ELR (cell line): ENCODE measurements at places on chromosomes 6 and 20.

GRCh38 chr6:18087396-18088165 is 34.9 kb downstream of the NHLRC1 start:
- no peak for DNase-seq

GRCh38 chr20:1283522-1284510 is 17.7 kb downstream of the SNPH start:
- no peak for DNase-seq

DNA sequence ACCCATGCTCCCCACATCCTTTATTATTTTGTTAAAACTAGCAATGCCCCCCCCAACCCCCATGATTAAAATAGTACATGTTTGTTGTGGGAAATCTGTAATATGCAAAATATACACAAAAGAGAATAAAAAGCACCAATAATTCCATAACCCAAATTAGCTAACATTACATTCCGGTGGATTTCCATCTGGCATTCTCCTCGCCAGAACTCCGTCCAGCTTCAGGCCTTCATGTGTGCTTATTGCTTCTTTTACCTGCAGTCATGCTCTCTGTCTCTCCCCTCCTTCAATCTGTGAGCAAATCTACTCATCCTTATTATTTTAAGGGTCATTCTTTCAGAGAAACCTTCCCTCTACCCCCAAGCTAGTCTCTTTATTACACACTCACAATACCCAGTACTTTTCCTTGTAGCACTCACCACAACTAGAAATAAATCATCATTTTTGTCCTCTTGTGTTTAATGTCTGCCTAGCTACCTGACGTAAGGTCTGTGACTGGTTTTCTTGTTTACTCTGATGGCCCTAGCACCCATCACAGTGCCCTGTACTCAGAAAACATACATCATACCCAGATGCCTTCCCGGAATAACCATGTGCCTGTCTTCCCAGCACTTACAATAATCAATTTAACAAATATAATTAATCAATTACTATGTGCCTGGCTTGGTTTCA is 25.6 kb upstream of the IER3 start:
- DNase-seq: peak; percentile 58

DNA sequence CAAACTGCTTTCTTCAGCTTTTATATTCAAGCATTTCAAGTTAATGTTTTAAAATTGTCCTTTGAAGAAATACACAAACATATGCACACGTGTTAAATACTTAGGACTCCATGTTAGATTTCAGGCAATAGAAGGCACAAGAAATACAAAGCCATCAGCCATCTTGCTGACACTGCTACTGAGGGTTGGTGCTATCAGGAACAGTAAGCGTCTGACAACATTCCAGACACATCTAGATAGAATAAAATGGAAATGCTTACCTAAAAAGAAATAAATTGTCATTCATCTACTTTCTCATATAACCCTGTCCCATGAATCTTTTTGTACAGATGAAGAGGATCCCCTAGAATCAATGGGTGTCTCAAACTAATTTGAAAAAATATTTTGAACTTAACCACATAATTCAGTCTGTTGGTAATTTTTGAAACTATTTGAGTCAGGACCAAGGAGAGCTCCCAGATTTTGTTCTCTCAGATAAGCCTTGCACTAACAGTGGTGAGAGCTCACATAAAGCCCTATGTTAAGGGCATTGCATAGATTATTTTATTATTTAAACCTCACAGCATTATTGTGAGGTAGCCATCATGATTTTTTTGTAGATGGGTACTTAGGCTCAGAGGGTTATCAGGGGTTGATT is 631.1 kb upstream of the POU3F2 start:
- DNase-seq: no peak

GRCh38 chr6:139600343-139600742 is 225.9 kb upstream of the CITED2 start:
- no peak for DNase-seq

- peak; percentile 70 for DNase-seq
Observed at GRCh38 chr20:38308047-38308438, 4.1 kb downstream of the BPI start.

- DNase-seq: no peak
Observed at GRCh38 chr6:168226902-168227318, 92.7 kb downstream of the DACT2 start.

- no peak for DNase-seq
Observed at GRCh38 chr6:160464744-160465143, 116.6 kb downstream of the SLC22A3 start.

GRCh38 chr6:84728602-84729001 is 35.8 kb downstream of the TBX18 start:
- peak; percentile 70 for DNase-seq

DNA sequence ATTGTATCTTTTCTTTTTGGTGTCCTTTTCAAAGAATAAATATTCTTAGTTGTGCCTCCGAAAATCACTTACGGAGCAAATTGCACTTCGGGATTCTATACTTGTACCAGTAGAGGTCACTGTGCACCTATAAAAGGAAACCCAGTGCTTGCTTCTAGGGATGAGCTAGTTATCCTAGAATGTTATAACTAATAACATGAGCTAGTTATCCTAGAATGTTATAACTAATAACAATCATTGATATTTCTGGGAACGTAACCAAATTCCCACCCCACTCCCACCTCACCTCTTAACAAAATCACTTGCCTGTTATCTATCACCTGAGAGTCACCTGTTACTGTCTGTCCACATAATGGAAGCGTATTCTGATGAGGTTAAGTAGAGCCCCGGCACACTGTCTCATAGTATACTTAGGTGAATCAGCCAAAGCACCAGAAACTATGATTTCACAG is 126.9 kb upstream of the TIAM2 start:
- DNase-seq: peak; percentile 73

DNA sequence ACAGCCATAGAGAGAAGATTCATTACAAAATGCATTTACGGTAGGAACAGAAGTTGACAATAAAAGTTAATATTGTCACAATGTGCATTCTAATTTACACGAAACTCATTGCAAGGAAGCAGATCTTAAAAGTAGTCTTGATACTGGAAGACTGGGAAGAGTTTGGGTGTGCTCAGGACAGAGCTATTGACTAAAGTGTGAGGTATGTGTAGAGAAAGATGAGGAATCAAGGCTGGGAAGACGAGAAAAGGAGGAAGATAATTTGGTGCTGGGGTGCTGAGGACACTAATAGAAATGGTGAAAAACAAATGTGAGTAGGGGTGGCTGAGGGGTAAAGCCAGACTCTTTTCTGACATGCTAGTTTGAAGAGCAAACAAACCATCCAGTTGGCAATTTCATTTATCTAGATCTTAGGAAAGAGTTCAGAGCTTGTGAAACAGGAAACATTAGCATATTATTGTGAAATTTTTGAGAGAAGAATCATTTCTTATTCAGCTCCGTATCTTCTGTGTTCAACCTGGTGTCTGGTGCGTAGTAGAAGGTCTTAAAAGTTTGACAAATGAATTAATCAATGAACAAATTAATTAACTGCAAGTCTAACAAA is 72.7 kb downstream of the ELOVL4 start:
- DNase-seq: no peak

DNA sequence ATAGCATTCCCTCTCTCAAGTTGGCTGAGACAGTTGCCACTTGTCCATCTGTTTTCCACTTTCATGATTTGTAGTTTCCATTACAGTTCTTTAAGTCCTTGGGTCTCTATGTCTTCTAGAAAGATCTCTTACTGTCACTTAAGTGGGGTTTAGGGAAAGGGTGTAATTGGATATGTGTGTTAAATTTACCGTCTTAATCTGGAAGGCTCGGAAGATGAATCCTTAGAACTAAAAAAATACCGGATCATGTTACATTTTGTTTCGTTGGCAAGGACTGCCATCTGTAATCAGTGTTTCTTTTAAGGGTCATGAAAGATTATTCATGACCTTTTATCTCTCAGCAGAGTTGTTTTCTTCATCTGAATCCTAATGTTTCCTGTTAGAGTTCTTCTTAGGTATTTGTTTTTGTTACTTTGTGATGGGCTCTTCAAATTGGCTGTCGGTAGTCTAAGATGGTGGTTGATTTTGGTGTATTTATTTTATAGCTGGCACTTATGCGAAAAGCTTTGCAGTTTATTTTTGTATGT is 21.8 kb upstream of the BTBD3 start:
- DNase-seq: no peak

- DNase-seq: no peak
Observed at GRCh38 chr20:5781798-5782750, 31.9 kb downstream of the SHLD1 start.

- DNase-seq: no peak
Observed at GRCh38 chr6:34063651-34064050, 82.2 kb downstream of the GRM4 start.

GRCh38 chr6:90008189-90008907 is 114.1 kb downstream of the GJA10 start:
- no peak for DNase-seq

DNA sequence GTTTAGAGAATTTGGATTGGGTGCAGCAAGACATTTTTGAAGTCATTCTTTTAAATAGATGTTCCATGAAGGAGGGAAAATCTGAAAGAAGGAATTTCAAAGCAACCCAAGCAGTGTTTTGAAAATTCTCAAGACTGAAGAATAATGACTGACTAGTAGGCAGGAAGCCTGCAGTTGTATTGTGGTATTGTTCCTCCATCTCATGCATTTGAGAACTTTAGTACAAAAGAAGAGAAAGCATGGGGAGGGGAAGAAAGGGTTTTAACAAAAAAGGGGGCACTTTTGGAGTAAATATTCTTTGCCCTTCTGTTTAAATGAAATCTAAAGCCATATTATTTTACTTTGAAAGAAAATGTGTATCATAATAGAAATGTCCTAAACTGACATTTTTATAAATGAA is 6.6 kb downstream of the NCOA3 start:
- DNase-seq: no peak

- no peak for DNase-seq
Observed at GRCh38 chr6:29528988-29529560, 30.5 kb downstream of the UBD start.

GRCh38 chr6:74170118-74170517 is 474.1 kb downstream of the CD109 start:
- no peak for DNase-seq

DNA sequence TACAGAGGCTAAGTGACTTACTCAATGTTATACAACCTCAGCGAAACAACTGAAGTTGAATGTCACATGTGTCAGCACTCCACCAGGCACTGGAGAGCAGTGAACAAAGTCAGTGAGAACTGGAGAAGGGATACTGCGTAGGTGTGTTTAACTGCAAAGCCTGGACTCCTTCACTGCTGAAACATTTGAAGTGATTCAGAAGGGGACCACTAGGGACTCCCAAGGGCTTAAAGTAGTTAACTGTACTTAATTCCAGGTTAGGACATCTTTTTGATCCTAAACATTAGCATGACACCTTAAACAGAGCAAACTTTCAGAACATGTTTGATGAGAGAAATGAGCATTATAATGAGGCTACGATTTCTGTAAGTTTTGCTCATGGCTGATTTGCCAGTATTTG is 45.0 kb upstream of the ZBTB24 start:
- peak; percentile 50 for DNase-seq

GRCh38 chr6:133916650-133917151 is 27.8 kb downstream of the TCF21 start:
- peak; percentile 89 for DNase-seq

DNA sequence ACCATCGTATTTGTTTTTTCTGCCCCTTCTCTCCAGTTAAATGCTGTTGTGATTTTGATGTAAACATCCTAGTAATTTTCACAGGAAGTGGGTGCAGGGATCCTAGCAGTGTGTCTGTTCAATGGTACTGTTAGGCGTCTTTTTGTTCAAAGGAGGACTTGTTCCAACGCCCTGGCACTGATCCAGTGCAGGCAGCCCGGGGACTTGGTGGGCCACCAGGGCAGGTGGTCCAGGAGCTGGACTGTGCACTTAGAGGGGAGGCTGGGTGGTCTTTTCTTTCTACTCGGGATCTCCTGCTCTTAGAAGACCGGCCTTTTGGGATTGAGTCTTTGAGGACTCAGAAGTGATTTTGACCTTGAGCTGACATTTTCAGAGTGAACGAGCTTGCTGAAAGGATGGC is 41.1 kb upstream of the NKX2-2 start:
- DNase-seq: no peak

- DNase-seq: peak; percentile 51
Observed at GRCh38 chr6:52568320-52568719, 8.5 kb downstream of the TRAM2 start.

DNA sequence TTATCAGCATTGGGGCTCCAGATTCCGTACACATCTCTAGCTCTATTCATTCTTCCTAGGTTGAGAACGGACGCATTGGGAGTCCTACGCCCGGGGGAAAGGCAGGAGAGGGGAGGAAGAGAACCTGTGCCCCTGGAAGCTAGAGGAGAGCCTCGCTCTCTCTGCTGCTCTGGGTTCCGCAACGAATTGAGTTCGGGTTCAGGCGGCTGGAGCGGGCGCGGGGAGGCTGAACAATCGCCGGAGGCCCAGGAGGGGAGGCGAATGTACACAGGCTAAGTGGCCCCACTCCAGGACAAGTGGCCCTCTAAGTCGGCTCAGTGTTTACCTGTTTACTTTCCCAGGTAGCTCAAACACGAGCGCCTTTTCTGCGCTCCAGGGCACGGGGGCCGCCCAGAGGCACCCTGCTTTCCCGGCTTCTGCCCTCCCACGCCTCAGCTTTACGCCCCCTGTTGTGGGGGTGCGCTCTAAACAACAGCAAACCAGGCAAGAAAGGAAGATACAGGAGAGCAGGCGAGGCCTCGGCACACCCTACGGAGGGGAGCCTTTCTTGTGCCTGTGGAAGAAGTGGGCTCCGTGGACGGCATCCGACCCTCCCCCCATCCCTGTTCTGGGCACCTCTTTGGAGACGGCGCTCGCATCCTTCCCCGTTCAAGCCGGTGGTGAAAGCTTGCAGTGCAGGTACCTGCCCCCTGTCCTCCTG is 4.6 kb upstream of the NKX2-2 start:
- DNase-seq: no peak

- DNase-seq: no peak
Observed at GRCh38 chr6:32198866-32199265, 6.4 kb upstream of the GPSM3 start.

DNA sequence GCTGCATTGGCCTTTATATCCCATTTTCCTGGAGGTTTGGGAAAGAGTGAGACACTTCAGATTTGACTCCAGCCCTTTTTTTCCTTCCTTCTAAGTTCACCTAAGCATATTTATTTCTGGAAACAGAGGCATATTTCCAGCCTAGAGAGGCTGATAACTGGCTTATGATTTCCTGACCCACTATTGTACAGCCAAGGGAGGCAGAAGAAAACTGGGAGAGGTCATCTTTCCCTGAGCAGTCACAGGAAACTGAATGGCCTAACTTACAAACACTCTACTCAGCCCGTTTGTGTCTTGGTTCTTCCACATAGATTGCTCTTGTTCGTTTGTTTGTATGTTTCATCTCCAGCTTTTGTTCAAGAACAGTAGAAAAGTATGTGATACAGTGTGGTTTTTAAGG is 64.2 kb upstream of the LTV1 start:
- DNase-seq: no peak

GRCh38 chr20:35465976-35466375 is 10.6 kb downstream of the CEP250 start:
- no peak for DNase-seq
